ENCODE measurements at places on chromosomes 11 and 22. TPM values are rescaled to one million over a fixed set of nuclear protein-coding genes. Genes with fewer than 3 reads are reported as not detected.

The TMEM41B gene
- total RNA-seq: 19.4 TPM

The SLC22A12 gene
- not detected for total RNA-seq

The OR6T1 gene
- total RNA-seq: not detected

The TECTA gene
- total RNA-seq: 0.24 TPM

The PHETA2 gene
- 2.7 TPM for total RNA-seq

The FOLH1 gene
- total RNA-seq: not detected

The SDHAF2 gene
- total RNA-seq: 51.0 TPM

The SLC17A6 gene
- total RNA-seq: not detected

The KRTAP5-10 gene
- total RNA-seq: 0.27 TPM

The GRIA4 gene
- total RNA-seq: not detected

The PLEKHA7 gene
- total RNA-seq: 4.9 TPM

The MIOX gene
- 0.15 TPM for total RNA-seq

The CYP2D6 gene
- 1.3 TPM for total RNA-seq

The BAIAP2L2 gene
- total RNA-seq: 0.64 TPM

The TRIM49 gene
- not detected for total RNA-seq

The CRYBA4 gene
- total RNA-seq: not detected

The MS4A10 gene
- not detected for total RNA-seq

The CBLIF gene
- not detected for total RNA-seq

The CALCB gene
- 0.39 TPM for total RNA-seq

The GAS2 gene
- 2.6 TPM for total RNA-seq

The RIMBP3B gene
- total RNA-seq: 0.16 TPM

The SLC22A25 gene
- not detected for total RNA-seq

The RAB36 gene
- total RNA-seq: 2.1 TPM

The CTSD gene
- total RNA-seq: 39.2 TPM

The SAA2 gene
- total RNA-seq: 0.35 TPM

The SMIM35 gene
- 1.9 TPM for total RNA-seq

The MN1 gene
- total RNA-seq: not detected

The DNAJB13 gene
- total RNA-seq: not detected

The PKNOX2 gene
- not detected for total RNA-seq

The OTOG gene
- not detected for total RNA-seq

The ARHGAP1 gene
- total RNA-seq: 58.0 TPM

The TSGA10IP gene
- total RNA-seq: not detected

The OR5A1 gene
- total RNA-seq: not detected

The SOX10 gene
- total RNA-seq: not detected

The RASL10A gene
- 0.98 TPM for total RNA-seq

The ACRV1 gene
- not detected for total RNA-seq

The NCF4 gene
- total RNA-seq: 120 TPM

The IFITM2 gene
- 125 TPM for total RNA-seq

The TMEM179B gene
- total RNA-seq: 34.9 TPM

The GPHA2 gene
- total RNA-seq: 0.33 TPM

The OR52I1 gene
- total RNA-seq: not detected

The ST3GAL4 gene
- total RNA-seq: 0.71 TPM

The KDM4D gene
- total RNA-seq: 0.93 TPM

The PAX6 gene
- not detected for total RNA-seq

The DEUP1 gene
- not detected for total RNA-seq

The RASSF10 gene
- not detected for total RNA-seq

All from activated B cell treated with CpG ODN at 0.5 μM for 24 hours (primary cell).